ENCODE measurements at places on chromosomes 1 and 21.
A peak's percentile ranks its signal among the peaks of the same experiment; 100 is the strongest.

GRCh38 chr1:202658769-202659168 is 51.5 kb downstream of the SYT2 start:
- no peak for DNase-seq

DNA sequence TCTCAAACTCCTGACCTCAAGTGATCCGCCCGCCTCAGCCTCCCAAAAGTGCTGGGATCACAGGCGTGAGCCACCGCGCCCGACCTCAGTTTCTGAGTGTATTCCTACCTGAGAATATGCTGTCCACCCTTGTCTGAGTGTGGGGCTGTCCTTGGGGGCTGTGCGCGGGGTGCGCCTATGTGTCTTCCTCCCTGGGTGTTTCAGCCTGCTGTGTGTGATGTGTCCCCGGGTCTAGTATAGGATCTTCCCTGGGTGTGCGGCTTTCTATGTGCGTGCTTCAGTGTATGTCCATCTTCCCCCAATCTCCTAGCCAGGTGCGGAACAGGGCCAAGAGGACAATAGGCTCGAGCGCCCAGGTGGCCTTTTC is 8.3 kb upstream of the ID3 start:
- DNase-seq = no peak

DNA sequence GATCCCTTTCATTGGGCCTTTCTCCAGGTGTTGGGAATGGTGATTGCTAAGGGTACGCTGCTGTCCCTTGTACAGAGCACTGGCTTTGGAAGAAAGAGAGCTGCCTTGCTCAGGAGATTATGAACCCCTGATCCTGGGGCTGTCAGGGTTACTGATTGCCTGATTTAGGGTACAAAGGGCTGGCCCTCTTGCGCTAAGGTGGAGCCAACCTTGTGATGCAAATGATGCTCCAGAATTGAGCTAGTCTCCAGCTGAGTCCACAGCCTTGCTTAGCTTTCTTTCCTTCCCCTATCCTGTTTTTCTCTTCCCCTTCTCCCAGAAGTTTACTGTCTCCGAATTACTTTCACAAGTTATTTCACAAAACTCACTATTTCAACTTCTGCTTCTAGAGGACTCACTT is 334.7 kb downstream of the AMY1C start:
- DNase-seq = no peak

GRCh38 chr21:22253761-22254160 is 1255.6 kb downstream of the NCAM2 start:
- no peak for DNase-seq

- no peak for DNase-seq
These were observed 30.1 kb downstream of the CAMK1G start for GRCh38 chr1:209613400-209614150.

DNA sequence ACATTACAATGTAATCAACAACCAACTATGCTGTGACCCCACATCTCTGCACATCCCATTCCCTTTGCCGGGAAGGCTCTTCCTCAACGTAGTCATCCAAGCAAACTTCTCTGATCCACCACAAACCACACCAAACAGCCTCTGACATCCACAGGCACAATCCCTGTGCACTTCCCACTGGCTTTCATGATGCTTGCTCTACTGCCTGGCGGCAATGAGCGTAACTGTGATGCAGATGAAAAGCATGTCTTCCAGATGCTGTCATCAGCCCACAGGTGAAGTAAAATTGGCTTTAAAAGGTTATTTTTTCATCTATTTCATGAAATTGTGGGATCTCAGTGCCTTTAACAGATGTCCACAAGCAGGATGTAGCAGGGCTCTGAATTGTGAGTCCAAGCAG is 635.2 kb downstream of the SMYD3 start:
- DNase-seq = no peak

DNA sequence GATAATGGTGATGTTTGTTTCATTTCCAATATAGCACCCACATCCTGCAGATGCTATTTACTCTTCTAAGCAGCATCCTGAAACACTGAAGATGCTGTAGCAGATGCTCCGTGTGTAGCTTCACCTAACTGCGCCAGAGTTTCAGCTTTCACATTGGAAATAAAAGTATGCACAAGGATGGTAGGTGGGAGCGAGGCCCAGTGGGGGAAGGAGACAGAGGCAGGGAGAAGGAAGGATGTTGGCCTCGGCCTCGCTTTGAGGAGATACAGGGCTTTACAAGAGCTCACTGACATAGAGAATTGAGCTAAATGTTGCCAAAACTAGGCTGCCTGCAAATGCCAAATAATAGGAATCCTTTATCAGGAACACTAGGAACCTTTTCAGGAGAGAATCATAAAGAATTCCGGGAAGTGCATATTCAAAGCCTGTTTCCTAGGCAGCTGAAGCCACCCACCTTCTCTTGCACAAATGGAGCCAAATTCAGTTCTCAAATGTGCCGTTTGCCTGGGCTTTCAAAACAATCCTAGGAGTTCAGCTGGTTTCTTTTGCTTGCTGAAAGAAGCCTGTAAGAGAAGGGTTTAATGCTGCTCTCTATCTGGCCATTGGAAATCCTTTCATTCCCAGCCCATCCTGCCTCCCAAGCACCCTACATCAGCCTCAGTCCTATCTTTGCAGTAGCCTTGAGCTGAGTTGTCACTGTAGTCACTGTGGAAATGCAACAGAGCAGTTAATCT is 135.4 kb upstream of the ATP1B1 start:
- DNase-seq = no peak

DNA sequence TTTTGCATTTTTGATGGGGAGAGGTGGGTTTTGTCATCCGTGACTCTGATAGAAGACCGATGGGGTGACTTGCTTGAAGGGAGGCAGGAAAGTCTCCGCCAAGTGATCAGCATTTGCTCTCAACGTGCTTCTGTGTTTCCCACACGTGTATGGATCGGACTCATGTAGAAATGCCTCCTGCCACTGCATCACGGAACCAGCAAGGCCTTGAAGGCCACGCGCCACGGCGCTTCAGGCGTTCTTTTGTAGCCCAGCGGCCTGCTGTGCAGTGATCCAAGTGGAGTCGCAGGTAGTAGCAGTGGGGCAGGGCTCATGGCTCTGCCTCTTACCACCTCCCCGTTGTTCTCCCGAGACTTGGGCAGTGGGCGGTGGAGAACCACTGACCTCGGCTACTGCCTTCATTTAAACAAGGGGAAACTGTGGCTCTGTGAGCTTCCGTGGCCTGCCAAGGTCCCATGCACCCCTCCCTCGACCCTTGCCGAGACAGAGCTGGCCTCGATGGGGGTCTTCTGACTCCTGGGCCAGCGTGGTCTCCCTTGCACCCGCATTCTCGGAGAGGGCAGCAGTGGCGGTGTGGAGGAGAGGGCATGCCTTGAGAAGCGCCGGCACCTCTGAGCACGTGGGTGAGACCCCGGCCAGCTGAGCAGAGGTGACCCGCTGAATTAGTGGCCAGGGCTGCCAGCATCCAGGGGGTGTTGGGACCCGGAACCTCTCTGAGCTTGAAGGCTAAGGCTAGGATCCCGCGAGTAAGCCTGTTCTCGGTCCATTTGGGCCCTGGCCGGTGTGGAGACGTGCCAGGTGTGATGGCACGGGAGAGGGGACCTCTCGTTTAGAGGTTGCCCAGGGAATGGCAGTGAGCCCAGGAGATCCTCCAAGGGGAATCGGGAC is 46.1 kb upstream of the ABCG1 start:
- DNase-seq = no peak

- peak; percentile 24 for DNase-seq
These were observed 29.1 kb downstream of the TEX35 start for GRCh38 chr1:178541829-178542553.
